ENCODE measurements at places on chromosomes 7 and 10.

GRCh38 chr10:124245191-124245590 lies 151.8 kb upstream of the CHST15 start:
- H3K27ac ChIP-seq = no peak overlapping the region
- no peak overlapping the region for H3K4me3 ChIP-seq
- DNase-seq = no peak

GRCh38 chr7:12475362-12476063 lies 71.8 kb upstream of the VWDE start:
- no peaks in the 10 kb centered on the region for H3K36me3 ChIP-seq
- no peak for DNase-seq
- H3K4me3 ChIP-seq = no peak overlapping the region
- no peaks in the 10 kb centered on the region for H3K4me1 ChIP-seq
- H3K27ac ChIP-seq = no peak overlapping the region

DNA sequence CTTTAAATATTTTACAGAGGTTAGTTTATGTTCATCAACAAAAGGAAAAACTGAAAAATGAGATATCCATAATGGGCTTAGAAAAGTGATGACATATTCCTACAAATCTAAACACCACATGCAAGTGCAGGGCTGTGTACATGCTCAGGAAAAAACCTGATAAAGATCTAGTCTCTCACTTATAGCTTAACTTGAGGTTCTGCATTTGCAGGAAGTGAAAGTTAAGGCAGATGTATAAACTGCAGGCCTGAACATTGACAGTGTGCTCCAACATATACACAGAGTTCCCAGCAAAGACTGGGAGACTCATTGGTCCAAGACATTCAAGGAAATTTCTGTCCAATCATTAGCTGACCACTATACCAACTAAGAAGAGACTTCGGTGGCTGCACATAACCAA lies 63.8 kb upstream of the RET start:
- no peak for DNase-seq
- H3K4me3 ChIP-seq = no peak overlapping the region
- no peaks in the 10 kb centered on the region for H3K4me1 ChIP-seq
- H3K27me3 ChIP-seq = peaks cover 4% of the 10 kb centered on the region

GRCh38 chr7:14403587-14403986 lies 414.1 kb upstream of the ETV1 start:
- H3K4me1 ChIP-seq = no peaks in the 10 kb centered on the region
- no peak for DNase-seq
- H3K27ac ChIP-seq = no peak overlapping the region
- no peak overlapping the region for H3K4me3 ChIP-seq
- H3K27me3 ChIP-seq = no peaks in the 10 kb centered on the region
- H3K36me3 ChIP-seq = no peaks in the 10 kb centered on the region

GRCh38 chr10:111481866-111482265 lies 405.0 kb downstream of the ADRA2A start:
- H3K4me3 ChIP-seq = no peak overlapping the region
- no peaks in the 10 kb centered on the region for H3K4me1 ChIP-seq
- no peak for DNase-seq
- H3K36me3 ChIP-seq = no peaks in the 10 kb centered on the region
- no peak overlapping the region for H3K27ac ChIP-seq

DNA sequence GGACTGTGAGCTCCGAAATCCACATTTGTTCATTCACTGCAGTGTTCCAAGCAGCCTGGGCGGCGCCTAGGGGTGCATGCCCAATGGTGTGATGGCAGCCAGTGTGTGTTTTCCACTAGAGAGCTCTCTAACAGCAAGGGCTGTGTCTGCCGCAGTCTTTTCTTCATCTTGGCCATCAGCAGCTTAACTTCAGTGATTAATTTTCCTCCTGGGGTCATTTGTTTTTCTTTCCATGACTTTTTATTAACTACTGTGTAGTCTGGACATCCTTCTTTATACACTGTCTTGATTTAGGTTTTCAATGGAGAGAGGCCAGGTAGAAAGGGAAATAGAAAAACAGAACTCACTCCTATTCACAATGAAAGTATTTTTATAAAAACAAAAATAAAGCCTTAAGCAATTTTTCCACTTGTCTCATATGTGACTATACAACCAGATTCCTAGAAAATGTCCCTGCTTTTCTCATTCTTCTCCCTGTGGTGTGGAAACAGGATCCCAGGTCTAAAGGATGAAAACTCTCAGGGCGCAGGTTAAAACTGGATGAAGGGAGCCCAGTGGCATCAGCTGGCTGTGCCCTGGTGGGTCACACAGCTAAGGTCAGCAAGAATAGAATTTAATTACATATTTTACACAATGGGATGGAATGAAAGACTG lies 176.8 kb downstream of the PKD1L1 start:
- H3K27me3 ChIP-seq = no peaks in the 10 kb centered on the region
- H3K27ac ChIP-seq = peak overlapping the region; percentile 14
- H3K4me3 ChIP-seq = no peak overlapping the region
- peak; percentile 52 for DNase-seq

DNA sequence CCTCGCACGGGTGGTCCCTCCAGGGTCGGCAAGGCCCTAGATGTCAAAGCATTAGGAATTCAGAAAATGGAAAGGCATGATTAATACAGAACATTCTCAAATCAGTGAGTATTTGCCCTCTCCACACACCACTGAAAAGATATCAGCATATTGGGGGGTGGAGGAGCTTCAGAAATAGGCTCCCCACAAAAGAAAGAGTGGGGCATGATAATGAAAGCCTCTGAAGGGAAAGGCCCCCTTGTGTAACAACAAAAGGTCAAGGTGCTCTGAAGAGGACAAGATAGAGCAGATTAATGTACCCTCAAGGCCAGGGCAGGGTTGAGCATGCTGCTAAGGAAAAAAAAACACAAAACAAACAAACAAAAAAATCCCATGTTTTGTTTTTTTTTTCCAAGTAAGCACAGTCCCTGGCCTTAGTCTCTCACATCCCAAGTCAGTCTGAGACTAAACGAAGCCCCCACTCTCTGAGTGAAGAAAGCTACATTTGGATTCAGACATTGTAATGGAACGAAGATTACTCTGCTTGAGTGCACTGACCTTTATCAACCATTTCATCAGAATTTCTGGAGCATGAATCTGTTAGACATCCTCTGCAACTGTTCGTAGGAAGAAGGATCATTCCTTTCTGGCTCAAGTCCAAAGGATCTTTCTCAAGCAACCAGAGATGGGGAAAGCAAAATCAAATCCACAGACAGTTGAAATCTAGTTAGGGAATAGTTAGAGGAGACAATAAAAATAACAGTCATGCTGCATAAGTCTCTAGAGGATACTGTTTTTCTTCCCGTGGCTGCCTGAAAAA lies 27.4 kb upstream of the DGKI start:
- H3K4me1 ChIP-seq = peaks cover 31% of the 10 kb centered on the region
- H3K4me3 ChIP-seq = no peak overlapping the region
- no peaks in the 10 kb centered on the region for H3K27me3 ChIP-seq
- no peak for DNase-seq
- H3K27ac ChIP-seq = peak overlapping the region; percentile 78

DNA sequence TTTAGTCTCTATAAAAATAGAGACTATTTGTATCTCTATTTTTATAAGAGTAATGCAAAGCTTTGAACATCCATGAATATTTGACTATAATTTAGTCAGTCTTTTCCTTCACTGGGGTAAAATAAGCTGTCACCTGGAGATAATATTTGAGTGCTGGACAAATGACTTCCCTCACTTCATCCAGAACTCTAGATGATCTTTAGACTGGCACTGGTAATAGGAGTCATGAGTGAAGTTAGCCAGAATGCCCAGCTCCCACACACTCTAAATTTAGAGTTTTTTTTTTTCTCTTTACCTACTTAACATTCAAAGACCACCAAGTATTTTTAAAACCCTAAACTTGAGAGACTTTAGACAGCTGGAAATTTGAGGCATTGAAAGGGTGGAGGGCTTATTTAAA lies 100.7 kb downstream of the LSMEM1 start:
- no peak for DNase-seq
- H3K36me3 ChIP-seq = no peaks in the 10 kb centered on the region
- no peaks in the 10 kb centered on the region for H3K4me1 ChIP-seq

- no peak for DNase-seq
- H3K4me1 ChIP-seq = no peaks in the 10 kb centered on the region
- H3K36me3 ChIP-seq = no peaks in the 10 kb centered on the region
- no peak overlapping the region for H3K27ac ChIP-seq
These were observed 160.6 kb upstream of the AOAH start for GRCh38 chr7:36884910-36885309.

DNA sequence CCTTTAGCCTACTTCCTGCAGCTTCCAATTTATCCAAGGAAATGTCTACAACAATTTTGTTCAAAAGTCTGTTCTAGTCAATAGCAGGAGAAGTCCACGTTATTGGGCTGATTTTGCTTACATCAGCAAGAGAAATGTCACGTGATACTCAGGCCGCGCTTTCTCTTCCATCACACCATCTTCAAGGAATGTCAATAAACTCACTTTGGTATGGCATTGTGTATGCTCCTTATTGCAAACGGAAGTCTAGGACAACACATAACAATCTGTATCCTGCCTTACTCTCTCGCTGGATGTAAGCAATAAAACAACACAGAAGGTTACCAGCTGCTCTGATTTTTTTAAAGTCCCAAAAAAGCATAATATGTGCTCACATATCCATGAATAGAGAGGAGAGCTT lies 17.1 kb upstream of the STK17A start:
- no peaks in the 10 kb centered on the region for H3K27me3 ChIP-seq
- H3K36me3 ChIP-seq = no peaks in the 10 kb centered on the region
- peaks cover 35% of the 10 kb centered on the region for H3K4me1 ChIP-seq
- no peak overlapping the region for H3K4me3 ChIP-seq
- H3K27ac ChIP-seq = peak overlapping the region; percentile 78

- H3K4me1 ChIP-seq = no peaks in the 10 kb centered on the region
- no peaks in the 10 kb centered on the region for H3K27me3 ChIP-seq
- no peak overlapping the region for H3K27ac ChIP-seq
- no peaks in the 10 kb centered on the region for H3K36me3 ChIP-seq
These were observed 193.7 kb downstream of the RNLS start for GRCh38 chr10:88389456-88389855.

GRCh38 chr10:103493362-103493915 lies at the start of gene NEURL1:
NEURL1 (plus strand) TSS chr10:103493705; CDS start chr10:103494388, 683 bp downstream.
- peaks cover 22% of the 10 kb centered on the region for H3K4me1 ChIP-seq
- no peak within 1 kb of the TSS for H3K27ac ChIP-seq
- H3K36me3 ChIP-seq = no peaks in the 10 kb centered on the region
- H3K4me3 ChIP-seq = no peak within 1 kb of the TSS
- peaks cover 60% of the 10 kb centered on the region for H3K27me3 ChIP-seq

- H3K4me1 ChIP-seq = no peaks in the 10 kb centered on the region
- no peak for DNase-seq
- no peak overlapping the region for H3K27ac ChIP-seq
These were observed 55.3 kb downstream of the CHN2 start for GRCh38 chr7:29249860-29250259.

- H3K4me1 ChIP-seq = no peaks in the 10 kb centered on the region
- H3K27me3 ChIP-seq = peaks cover 22% of the 10 kb centered on the region
- H3K27ac ChIP-seq = no peak overlapping the region
- H3K4me3 ChIP-seq = no peak overlapping the region
These were observed 152.9 kb downstream of the CELF2 start for GRCh38 chr10:11170574-11170973.

GRCh38 chr10:3757250-3757637 lies 27.8 kb downstream of the KLF6 start:
- peaks cover 50% of the 10 kb centered on the region for H3K4me1 ChIP-seq
- H3K27ac ChIP-seq = no peak overlapping the region
- no peak for DNase-seq
- H3K36me3 ChIP-seq = no peaks in the 10 kb centered on the region

GRCh38 chr10:76998451-76998850 lies 639.2 kb downstream of the KCNMA1 start:
- H3K27ac ChIP-seq = no peak overlapping the region
- H3K4me3 ChIP-seq = no peak overlapping the region
- H3K36me3 ChIP-seq = no peaks in the 10 kb centered on the region
- no peak for DNase-seq
- H3K27me3 ChIP-seq = peaks cover 5% of the 10 kb centered on the region
- H3K4me1 ChIP-seq = no peaks in the 10 kb centered on the region

- no peak for DNase-seq
- no peak overlapping the region for H3K4me3 ChIP-seq
- H3K27me3 ChIP-seq = no peaks in the 10 kb centered on the region
- H3K27ac ChIP-seq = no peak overlapping the region
- no peaks in the 10 kb centered on the region for H3K4me1 ChIP-seq
These were observed 49.6 kb upstream of the WNT8B start for GRCh38 chr10:100413173-100413572.

DNA sequence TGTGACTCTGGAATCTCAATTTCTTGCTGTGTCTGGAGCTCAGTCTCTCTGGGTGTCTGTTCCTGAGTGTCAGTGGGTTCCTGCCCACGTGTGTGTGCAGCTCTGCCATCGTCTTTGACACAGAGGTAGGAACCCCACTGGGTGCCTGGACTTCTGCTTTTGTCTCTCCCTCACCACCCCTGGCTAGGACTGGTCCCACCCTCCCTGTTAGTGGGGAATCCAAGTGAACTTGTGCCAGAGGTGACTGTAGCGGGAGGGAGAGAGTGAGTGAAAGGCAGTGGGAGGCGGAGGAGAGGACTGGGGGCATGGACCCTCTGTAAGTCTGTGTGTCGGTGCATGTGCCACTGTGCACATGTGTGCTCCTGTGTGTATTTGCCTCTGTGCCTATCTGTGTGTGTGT lies 299.9 kb upstream of the ZMIZ1 start:
- no peak overlapping the region for H3K27ac ChIP-seq
- H3K27me3 ChIP-seq = no peaks in the 10 kb centered on the region
- DNase-seq = no peak
- no peak overlapping the region for H3K4me3 ChIP-seq
- no peaks in the 10 kb centered on the region for H3K36me3 ChIP-seq

- no peak overlapping the region for H3K4me3 ChIP-seq
- H3K36me3 ChIP-seq = no peaks in the 10 kb centered on the region
- H3K4me1 ChIP-seq = no peaks in the 10 kb centered on the region
- no peak for DNase-seq
These were observed 563.4 kb downstream of the KCNMA1 start for GRCh38 chr10:77074104-77074624.

DNA sequence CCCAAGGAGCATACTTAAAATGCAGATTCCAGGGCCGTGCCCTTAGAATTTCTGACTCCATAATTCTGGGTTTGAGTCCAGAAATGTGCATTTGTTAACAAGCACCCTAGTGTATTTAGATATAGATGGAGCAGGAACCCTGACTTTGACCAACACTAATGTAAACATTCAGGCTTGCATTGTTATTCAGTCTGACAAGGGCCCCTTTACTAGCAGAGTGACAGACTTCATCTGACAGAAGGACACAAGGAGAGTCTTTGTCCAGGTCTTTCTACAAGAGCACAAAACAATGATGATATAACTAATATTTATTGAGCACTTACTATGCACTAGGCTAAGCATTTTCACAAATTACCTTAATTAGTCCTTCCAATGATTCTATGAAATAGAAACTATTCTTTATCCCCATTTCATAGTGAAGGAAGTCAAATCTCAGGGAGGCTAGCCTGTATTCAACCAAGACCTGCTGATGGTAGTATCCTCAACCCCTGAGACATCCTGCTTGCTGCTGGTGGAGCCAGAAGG lies 3.9 kb downstream of the RBP4 start:
- H3K4me1 ChIP-seq = peaks cover 50% of the 10 kb centered on the region
- peaks cover 3% of the 10 kb centered on the region for H3K36me3 ChIP-seq
- H3K4me3 ChIP-seq = no peak overlapping the region

Data from SJSA1 (cell line).